Foreskin keratinocyte (primary cell): ENCODE measurements at places on chromosomes 5 and 9. TPM values are rescaled to one million over a fixed set of nuclear protein-coding genes. Genes with fewer than 3 reads are reported as not detected.

Gene FBXO4
- total RNA-seq, result 7.6 and 7.8 TPM in 2 replicates

Gene LCN1
- total RNA-seq, result not detected in 2 replicates

Gene PHF24
- total RNA-seq, result 0.11 and 0.54 TPM in 2 replicates

Gene HTR1A
- not detected in 2 replicates for total RNA-seq

Gene PCDHGA2
- 0.04 and 0.10 TPM in 2 replicates for total RNA-seq

Gene C8G
- 0.25 and 0.65 TPM in 2 replicates for total RNA-seq

Gene GLE1
- total RNA-seq, result 33.5 and 36.6 TPM in 2 replicates

Gene PCDHA6
- not detected in 2 replicates for total RNA-seq

Gene AFF4
- total RNA-seq, result 52.0 and 58.0 TPM in 2 replicates

Gene C5orf46
- 0.65 TPM in 1 of 2 replicates, not detected in the other for total RNA-seq

Gene PTGER4
- total RNA-seq, result 4.2 and 7.3 TPM in 2 replicates

Gene ROPN1L
- 0.17 and 0.18 TPM in 2 replicates for total RNA-seq

Gene ESM1
- 3.8 and 18.1 TPM in 2 replicates for total RNA-seq

Gene PFN3
- total RNA-seq, result not detected in 2 replicates

Gene ALDOB
- not detected in 2 replicates for total RNA-seq

- DNase-seq, result no peak
Observed at GRCh38 chr5:85656050-85656449, 961.7 kb upstream of the COX7C start.

DNA sequence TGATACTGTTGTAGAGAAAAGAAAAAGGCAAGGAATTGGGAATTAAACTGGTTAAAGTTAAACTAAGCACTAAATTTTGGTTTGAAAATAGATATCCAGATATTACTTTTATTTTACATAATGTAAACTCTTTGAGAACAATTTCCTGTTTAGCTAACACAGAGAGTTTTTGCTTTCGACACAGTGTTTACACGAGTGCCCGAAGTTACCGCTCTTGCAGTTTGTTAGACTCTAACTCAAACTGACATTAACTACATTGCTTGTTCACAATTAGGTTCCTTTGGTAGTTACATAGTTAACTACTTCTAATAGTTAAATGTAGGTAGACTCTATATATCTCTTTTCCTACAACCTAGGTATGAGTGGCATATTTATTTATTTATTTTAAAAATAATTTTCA is 117.1 kb upstream of the CHD1 start:
- no peak for DNase-seq

DNA sequence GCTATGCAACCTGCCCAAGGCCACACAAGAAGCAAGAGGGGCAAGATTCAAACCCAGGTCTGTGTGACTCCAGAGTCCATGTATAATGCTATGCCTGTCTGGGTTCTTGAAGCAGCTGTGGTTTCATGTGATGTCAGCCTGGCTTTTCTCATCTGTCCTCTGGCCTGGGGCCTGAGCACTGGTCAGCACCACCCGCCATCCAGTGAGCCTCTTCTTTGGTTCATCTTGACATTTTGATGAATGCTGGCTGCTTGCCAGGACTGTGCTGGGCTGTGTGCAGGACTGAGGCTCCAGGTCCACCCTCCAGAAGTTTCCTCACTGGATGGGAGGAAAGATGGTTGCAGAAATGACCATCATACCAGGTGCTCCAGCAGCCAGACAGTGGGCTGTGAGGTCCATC is 61.5 kb downstream of the TSTD2 start:
- DNase-seq, result no peak

GRCh38 chr5:62431735-62432620 is 19.4 kb downstream of the IPO11 start:
- no peak for DNase-seq

GRCh38 chr5:115419846-115420585 is 123.6 kb upstream of the CCDC112 start:
- peak; percentile 96 for DNase-seq

GRCh38 chr5:133229931-133230664 is 178.3 kb downstream of the HSPA4 start:
- peak; percentile 96 for DNase-seq

- DNase-seq, result peak; percentile 92
Observed at GRCh38 chr5:145531038-145531734, 304.0 kb downstream of the PRELID2 start.

GRCh38 chr9:120711841-120712538 is 2.3 kb downstream of the MEGF9 start:
- DNase-seq, result peak; percentile 33

DNA sequence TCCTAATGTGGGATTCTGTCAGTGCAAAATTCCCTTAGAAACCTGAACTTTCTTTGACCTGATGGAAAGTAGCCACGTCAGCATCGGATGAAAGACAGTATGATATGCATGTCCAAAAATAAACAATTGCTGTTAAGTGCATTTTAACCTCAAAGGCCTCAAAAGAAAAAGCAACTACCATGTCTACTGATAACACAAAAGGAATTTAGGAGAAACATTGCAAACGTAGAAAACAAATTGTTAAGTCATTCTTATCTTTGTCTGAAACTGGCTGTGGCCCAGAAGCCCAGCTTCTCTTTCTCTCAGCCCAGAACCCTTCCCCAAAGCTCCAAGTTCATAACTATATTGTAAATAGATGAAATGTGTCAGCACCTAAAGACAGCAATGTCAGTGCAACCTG is 11.1 kb upstream of the LHFPL2 start:
- DNase-seq, result no peak

DNA sequence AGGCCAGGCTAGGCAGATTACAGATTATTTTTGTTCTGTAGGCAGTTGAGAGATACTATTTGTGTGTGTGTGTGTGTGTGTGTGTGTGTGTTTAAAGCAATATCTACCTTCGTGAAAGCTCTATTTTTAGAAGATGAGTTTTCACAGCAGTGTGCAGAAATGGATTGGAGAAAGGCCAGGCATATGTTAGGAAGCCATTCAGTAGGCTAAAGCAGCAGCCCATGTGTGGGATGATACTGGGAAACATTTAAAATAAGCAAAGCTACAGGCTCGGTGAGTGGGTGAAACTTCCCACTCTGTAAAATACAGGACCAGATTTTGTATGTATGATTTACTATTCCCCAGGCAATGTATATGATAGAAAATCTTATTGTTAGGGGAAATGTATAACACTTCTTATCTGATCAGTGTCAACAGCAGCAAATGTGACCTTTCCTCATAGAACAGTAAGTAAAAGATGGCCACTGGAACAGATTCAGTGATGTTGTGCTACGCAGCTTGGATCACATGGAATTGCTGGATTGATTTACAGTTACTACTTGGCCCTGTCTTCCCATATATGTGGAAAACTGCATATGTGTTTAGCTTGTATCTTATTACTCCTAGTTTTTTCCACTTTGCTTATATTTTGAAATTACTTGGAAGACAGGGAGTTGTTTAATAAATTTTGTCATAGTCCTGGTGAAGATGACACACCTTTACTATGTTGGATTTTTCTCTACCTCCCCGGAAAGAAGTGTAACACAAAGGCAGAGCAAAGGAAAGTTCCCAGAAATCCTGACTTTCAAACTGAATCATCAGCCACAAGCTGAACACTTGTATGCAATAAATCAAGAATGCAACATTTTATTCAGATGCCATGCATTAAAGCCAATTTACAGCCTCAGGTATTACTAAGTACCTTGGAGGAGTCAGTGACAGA is 1077.7 kb upstream of the SEMA6A start:
- DNase-seq, result peak; percentile 9

- peak; percentile 8 for DNase-seq
Observed at GRCh38 chr9:95726756-95727155, 148.7 kb upstream of the ERCC6L2 start.

- DNase-seq, result no peak
Observed at GRCh38 chr5:79837761-79838551, 148.3 kb downstream of the CMYA5 start.

DNA sequence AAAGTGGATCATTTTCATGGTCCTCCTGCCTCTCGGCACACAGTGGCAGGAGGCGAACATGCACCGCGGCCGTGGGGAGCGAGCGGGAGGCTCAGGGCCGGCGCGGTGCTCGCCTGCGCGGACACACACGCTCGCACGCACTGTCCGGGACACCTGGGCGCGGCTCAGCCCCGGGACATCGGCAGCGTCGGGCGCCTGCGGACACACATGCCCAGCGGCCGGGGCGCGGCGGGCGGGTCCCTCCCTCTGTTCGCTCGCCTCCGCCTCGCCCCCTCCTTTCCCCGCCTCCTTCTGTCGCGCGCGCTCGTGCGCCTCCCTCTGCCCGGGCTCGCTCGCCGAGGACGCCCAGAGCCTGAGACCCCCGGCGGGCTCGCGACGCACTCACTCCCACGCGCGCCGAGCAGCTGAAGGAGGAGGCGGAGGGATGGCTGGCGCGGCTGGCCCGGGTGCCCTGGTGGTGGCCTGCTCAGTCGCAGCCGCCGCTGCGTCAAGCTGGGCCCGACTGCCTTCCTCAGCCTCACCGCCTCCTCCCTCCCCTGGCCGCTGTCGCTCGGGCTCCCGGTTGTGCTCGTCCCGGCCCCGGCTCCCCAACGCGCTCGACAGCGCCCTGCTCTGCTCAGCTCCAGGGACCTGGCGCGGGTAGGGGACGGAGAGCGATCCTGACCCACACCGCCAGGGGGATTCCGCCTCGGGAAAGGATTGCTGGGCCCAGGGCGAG is at the start of gene FRMD3:
Gene FRMD3 (minus strand): TSS at position 230 of the 718 bp plus-strand sequence. CDS start 170 bp downstream, at position 60.
- DNase-seq, result peak; percentile 10

DNA sequence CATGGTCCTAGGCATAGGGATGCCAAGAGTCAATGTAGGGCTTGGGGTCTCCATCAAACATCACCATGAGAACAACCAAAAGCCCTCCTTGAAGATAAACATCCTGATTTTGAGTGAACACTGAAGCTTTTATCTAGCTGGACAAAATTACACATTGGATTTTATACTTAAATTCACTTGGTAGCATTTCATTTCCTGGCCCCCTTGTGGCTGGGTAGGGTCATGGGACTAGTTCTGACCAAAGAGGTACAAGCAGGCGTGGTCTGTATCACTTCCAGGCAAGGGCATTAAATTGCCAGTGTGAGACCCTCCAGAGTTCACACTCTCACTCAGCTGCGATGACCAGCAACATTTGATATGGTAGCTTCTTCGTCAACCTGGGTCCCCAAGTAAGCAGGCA is 320.3 kb downstream of the ACTL7B start:
- DNase-seq, result no peak

DNA sequence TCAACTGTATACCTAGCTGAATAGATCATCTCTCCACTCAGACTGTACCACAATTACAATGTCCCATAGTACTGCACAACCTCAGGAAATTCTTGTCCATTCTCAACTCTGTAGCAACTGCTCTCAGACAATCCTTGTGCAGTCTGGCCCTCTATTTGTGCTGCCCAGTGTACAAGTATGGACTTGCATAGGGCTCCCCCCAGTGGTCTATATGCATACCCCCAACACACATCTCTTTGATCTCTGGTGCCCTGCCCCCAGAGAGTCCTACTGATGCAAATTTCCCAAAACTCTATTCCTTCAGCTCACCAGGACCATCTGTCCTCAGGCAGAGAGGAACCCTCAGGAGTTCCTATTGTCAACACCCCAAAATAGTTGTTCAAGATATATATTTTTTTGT is 205.3 kb downstream of the SLCO4C1 start:
- DNase-seq, result no peak

DNA sequence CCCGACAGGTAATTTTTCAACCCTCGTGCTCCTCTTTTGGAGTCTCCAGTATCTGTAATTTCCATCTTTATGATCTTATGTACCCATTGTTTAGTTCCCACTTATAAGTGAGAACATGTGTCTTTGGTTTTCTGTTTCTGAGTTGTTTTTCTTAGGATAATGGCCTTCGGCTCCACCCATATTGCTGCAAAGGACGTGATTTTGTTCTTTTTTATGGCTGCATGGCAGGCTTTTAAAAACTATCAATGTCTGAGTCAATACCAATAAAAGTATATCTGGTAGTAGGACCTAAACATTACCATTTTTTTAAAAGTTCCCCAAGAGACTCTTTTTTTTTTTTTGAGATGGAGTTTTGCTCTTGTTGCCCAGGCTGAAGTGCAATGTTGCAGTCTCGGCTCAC is 3.9 kb upstream of the SLC26A2 start:
- no peak for DNase-seq

DNA sequence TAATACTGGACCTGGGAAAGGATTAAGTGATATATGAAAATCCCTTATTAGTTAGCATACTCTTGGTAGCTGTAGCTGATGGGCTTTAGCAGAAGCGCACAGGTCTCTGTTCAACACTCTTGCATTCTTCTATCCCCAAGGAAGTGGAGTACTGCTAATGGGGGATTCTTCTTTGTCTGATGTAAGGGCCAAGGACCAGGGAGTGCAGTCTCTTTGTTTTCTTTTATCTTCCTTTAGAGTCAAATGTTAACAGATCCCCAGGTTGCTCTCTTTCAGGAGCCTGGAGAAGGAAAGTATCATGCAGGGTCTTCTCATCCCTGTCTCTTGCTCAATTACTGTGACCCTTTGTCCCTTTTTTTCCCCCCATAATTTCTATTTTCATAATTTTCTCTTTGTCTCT is 1146.9 kb upstream of the DMAC1 start:
- no peak for DNase-seq

GRCh38 chr9:73172901-73173215 is 21.2 kb downstream of the ANXA1 start:
- no peak for DNase-seq

GRCh38 chr5:125412561-125413495 is 666.4 kb upstream of the ZNF608 start:
- DNase-seq, result peak; percentile 68

DNA sequence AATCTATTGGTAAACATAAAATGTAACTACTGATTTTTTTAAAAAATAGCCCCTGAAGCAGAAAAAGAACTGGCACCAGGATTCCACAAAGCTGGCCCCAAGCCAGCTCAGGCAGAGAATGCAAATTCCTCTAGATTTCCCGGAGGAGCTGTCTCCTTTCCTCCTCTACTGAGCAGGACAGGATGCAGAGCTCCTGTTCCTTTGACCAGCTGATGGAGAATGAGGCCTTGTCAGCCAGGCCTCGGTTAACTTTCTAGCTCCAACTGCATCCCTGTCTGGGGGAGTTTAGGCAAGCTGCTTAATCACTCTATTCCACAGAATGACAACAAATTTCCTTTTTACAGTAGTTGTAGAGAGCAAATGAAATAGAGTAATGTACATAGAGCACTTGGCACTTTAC is 155.5 kb downstream of the GNAQ start:
- DNase-seq, result no peak

DNA sequence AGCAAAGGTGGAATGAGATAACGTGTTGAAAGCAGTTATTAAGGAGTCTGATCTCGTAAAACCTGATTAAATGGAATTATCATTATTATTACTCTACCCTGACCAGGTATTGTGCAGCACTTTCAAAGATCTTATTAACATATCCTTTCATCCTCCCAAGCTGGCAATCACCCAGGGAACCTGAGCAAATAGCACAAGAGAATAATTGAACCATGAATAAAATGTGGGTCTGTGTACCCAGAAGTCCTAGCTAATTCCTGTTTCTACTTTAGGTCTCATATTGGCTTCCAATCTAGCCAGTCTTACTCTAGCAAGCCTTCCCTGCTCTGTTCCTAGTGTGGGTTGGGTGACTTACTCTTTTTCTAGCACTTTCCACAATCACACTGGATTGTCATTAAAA is 162.2 kb upstream of the STK32A start:
- no peak for DNase-seq
